ENCODE measurements at places on chromosomes 12 and 14.
A peak's percentile ranks its signal among the peaks of the same experiment; 100 is the strongest.

DNA sequence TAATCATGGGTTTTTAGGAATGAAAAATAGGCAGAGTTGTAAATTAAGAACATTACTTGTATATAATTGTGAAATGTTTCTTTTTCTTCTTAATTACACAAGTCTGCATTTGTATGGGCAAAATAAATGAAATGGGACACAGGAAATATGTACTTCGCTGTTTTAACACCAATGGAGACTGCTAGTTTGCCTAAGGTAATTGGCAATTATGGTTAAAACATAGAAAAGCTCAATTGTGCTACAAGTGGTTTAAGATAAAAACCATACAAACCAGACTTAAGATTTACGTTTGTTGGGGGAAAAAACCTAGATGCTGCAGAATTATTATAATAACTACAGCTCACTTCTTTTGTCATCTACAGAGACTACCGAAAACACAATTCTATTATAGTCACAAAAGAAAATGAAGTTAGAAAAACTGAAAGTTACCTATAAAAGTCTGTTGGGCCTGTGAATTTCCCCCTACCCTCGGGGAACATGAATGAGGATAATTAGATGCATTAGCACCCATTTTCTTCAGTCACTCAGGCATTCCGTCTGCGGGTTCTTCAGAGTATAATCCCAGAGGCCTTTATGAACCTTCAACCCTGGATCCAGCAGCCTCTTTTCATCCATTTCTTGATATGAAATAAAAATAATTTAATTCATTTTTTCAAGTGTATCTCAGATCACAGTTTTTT, 37.2 kb downstream of the BTBD7 start:
- DNase-seq = no peak

GRCh38 chr14:62546862-62547474, 498.3 kb downstream of the KCNH5 start:
- DNase-seq = no peak

DNA sequence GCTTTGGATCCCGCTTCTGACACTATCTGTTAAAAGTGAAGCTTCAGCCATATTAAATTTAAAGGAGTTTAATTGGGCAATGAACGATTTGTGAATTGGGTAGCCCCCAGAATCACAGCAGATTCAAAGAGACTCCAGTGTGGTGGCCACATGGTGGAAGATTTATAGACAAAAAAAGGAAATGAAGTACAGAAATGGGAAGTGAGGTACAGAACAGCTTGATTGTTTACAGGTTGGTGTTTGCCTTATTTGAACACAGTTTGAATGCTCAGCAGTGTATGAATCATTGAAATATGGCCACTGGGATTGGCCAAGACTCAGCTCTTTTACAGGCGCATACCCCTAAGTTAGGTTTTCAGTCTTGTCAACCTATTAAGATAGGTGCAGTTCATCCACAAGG, 21.9 kb downstream of the CCDC91 start:
- no peak for DNase-seq

GRCh38 chr14:70289138-70289537, 70.3 kb downstream of the COX16 start:
- DNase-seq = no peak

GRCh38 chr12:46554460-46554859, 181.9 kb upstream of the SLC38A2 start:
- no peak for DNase-seq

GRCh38 chr12:96157427-96157826, 36.7 kb upstream of the ELK3 start:
- no peak for DNase-seq

DNA sequence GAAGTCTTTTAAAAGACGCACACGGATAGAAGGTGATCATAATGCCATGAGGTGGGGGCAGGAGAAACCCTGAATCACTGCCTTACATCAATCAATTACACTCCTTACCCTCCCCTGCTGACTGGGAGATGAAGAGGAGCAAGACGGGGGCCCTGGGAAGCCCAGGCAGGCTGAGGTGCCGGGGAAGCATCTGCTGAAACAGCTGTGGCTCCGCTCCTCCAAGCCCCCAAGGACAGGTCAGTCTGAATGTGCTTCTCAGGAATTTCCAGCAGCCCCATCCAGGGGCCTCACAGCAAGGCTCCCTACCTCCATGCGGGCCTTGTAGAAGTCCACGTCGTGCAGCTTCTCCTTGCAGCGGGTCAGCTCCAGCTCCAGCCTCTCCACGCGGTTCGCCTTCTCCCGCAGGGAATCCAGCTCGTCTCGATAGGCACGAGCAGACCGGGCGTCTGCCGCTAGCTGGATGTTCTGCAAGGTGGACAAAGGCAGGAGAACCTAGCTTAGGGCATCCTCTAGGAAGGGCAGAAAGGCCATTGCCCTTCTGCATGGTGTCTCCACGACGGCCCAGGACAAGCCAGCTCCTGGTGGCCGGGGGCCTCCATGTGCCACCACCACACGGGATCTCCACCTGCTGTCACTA, 79.8 kb downstream of the CCDC88C start:
- DNase-seq = no peak

DNA sequence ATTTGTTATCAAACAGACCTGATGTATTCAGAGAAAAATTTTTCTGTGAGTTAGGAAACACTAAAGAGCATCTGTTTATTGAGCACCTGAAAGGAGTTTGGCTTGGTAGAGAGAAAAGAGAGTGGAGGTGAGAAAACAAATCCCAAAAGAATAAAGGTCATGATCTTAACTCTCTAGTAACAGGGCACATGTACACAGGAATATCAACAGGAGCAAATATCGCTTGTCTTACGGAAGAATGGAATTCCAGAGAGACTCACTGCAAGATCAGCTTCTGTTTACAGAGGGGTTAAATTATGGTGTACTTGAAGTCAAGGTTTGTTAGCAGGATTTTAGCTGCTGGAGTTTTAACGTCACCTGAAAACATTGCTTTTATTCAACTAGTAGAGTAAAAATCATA, 78.8 kb downstream of the SPPL3 start:
- no peak for DNase-seq

- DNase-seq = no peak
These were observed 91.7 kb upstream of the DIO3 start for GRCh38 chr14:101469382-101470247.

DNA sequence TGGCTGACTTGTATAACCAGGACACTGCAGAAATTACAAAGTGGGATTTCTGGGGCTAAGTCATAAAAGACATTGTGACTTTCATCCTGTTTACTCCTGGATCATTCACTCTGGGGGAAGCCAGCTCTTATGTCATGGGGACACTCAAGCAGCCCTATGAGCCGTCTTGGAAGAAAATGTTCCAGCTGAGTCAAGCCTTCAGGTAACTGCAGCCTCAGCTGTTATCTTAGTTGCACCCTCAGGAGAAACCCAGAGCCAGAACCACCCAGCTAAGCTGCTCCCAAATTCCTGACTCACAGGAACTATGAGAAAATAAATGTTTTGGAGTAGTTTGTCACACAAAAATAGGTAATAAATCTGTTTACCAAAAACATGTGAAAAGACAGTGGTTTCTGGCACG, 43.1 kb upstream of the GXYLT1 start:
- no peak for DNase-seq

- no peak for DNase-seq
These were observed 116.3 kb upstream of the PRICKLE1 start for GRCh38 chr12:42705863-42706262.

DNA sequence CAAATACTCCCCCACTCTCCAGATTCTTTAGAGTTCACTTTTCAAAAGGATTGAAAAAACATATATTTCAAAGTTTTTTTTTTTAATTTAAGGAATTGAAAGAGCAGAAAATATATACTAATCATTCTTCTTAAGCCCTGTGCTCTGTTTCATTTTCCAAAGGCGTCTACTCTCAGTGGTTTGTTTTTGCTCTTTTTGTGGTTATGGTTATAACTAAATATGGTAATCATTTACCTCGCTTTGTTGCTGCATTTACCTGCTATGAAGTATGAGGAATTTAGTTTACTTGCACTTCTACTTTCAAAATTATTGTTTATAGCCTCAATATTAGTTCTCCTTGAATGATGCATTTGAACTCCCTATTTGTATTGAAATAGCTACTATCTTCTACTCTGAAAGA, 55.9 kb upstream of the LRRK2 start:
- DNase-seq = no peak

- no peak for DNase-seq
These were observed 222.7 kb upstream of the NOVA1 start for GRCh38 chr14:26820572-26820971.

- DNase-seq = no peak
These were observed 128.6 kb downstream of the CRACR2A start for GRCh38 chr12:3624273-3624672.

DNA sequence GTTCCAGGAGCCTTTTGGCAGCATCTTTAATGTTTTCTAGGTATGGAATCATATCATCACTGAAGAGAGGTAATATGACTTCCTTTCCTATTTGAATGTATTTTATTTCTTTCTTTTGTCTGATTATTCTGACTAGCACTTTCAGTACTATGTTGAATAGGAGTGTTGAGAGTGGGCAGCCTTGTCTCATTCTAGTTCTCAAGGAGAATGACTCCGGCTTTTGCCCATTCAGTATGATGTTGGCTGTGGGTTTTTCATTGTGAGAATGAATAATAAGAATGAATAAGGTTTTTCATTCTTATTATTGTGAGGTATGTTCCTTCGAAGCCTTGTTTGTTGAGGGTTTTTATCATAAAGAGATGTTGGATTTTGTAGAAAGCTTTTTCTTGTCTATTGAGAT, 98.9 kb downstream of the GPHN start:
- DNase-seq = no peak

GRCh38 chr12:112151766-112152541, 26.6 kb downstream of the TRAFD1 start:
- DNase-seq = no peak

- DNase-seq = peak; percentile 67
These were observed 2.8 kb upstream of the UBC start for GRCh38 chr12:124917135-124917840.

GRCh38 chr14:90140956-90141316, 79.1 kb downstream of the KCNK13 start:
- DNase-seq = no peak

GRCh38 chr14:54532111-54533012, 22.7 kb downstream of the CGRRF1 start:
- DNase-seq = no peak

- no peak for DNase-seq
These were observed 584.5 kb upstream of the TBX3 start for GRCh38 chr12:115268451-115268850.

DNA sequence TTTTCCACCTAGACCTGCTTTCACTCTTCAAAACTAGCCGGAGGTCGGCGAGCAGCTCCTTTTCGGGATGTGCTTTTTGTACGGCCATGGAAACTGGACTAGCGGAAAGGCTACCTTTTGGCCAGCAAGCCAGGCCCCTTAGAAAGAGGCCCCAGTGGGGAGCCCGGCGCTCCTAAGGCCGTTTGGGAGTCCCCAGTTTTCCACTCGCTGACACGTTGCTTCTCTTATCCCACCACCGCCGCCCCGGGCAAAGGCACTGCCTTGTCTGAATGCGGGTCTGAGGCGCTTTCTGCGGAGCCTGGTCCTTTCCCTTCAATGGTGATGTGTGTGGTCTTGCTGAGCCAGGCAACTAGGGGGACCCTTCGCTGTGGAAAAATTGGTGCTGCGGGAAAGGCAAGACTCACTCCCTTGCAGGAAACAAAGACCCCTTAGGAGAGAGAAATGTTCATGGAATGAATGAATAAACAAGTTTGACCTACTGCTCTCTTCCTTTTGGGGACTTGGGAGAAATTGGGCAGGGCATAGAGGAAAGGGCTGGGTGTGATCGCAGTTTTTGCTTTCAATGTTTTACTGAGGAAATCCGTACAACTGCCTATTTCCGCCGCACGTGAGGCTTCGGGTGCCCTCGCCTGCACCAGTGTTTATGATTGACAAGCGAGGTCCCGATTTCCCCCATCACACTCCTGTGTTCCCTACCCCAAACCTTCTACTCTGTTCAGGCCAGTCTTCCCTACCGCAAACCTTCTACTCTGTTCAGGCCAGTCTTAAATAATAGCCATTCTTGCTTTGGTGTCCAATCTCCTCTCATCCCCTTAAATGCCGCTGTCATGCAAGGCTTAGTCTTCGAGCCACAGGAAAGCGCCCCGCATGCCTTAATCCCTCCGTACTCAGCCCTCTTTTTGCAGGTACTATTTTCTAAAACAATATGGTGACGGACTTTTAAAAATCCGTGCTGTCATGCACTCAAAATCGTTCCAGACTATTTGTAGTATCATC, 1.0 kb upstream of the SLC38A2 start:
- DNase-seq = no peak

DNA sequence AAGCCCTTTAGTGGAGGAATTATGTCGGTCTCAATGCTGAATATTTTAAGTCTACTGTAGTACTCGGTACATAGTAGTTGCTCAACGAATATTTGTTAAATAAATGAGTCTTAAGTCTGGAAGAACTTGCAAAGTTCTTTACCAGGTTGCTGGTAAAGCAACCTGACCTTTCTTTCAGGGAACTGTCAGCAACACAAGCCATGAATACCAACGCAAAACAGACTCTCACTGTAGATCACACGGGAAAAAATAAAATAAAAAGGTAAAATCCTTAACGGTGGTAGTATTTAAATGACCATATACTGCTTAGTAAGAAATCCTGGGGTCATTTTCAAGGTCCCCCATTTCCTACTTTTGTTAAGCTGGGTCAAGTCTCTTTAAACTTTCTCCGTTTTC, 447 bp upstream of the NUBPL start:
- DNase-seq = no peak

DNA sequence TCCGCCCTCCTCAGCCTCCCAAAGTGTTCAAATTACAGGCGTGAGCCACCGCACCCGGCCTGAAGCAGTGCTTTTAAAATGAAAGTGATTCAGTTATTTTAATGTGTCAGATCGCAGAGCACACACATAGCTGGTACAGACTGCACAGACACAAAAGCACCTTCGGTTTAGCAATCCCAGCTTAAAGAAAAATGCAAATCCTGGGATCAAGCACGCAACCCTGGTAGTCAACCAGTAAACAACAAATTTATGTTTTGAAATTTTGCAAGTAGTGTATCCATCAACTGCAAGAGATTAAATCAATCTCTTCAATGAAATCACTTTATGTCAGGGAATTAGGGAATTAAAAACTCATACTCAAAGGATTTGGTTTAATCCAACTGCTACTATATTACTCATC, 28.4 kb downstream of the SLC38A1 start:
- no peak for DNase-seq

DNA sequence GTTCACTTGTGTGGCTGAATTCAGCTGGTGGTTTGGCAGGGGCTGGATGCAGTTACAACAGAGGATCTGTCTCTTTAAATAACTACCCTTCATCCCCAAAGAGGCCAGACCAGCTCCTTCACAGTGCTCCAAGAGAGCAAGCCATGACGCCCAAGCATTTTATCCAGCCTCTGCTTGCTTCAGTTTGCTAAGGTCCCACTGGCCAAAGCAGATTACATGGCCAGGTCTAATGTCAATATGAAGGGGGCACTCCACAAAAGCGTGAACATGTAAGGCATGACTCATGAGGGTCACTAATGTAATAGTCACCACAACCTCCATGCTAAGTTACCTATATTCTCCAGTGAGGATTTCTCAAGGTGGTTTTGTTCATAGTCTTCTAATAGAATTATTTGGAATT, 62.9 kb downstream of the MARK3 start:
- DNase-seq = no peak

DNA sequence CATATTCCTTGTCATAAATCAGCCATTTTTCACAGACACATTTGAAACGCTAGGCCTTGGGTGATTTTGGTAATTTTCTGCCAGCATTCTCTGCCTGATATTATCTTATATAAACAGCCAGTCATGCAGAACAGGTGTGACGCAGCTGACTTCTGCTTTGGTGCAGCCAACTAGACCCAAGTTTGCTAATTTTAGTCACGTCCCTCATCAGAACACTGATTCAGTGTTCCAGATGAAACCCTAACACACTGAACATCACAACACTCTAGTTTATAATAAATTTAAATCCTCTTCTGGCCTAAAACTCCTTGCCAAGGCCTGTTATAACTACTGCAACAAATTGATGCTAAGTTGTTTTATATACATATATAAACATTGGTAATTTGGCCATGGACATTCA, 386.1 kb downstream of the SEC23A start:
- DNase-seq = no peak

Measured in stimulated activated CD4-positive, alpha-beta T cell treated with anti-CD3 and anti-CD28 coated beads, Interleukin-1b, Interleukin-23, amount 100 ng/mL, for 1 hour (primary cell).